ENCODE measurements at places on chromosomes 6 and 20.
A peak's percentile ranks its signal among the peaks of the same experiment; 100 is the strongest.

DNA sequence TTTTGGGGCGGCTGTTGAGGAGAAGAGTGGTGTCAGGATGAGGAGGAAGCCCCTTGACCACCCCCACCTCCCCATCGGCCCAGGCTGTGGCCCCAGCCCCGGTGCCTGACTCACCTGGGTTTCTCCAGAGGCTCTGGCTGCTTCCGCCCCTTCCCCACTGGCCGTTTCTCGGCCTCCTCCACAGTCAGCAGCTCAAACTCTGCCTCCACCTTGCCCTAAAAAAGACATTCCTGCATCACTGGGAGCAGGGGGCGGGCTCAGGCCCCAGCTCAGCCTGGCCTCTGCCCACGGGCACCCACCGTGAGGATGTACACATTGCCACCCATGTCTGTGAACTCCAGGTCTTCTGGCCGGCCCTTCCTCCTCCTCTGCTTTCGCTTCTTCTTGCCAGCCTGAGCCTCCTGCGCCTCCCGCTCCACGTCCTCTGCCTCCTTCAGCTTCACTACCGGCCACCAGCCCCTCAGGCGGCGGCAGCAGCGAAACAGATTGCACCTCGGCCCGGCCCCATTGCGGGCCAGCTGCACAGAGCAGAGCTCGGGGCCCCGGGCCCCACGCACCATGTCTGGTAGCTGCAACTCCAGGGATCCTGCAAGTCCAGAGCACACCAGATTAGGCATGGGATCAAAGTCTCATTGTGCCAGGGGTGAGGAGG, 17.3 kb downstream of the ERGIC3 start:
- no peak for DNase-seq

DNA sequence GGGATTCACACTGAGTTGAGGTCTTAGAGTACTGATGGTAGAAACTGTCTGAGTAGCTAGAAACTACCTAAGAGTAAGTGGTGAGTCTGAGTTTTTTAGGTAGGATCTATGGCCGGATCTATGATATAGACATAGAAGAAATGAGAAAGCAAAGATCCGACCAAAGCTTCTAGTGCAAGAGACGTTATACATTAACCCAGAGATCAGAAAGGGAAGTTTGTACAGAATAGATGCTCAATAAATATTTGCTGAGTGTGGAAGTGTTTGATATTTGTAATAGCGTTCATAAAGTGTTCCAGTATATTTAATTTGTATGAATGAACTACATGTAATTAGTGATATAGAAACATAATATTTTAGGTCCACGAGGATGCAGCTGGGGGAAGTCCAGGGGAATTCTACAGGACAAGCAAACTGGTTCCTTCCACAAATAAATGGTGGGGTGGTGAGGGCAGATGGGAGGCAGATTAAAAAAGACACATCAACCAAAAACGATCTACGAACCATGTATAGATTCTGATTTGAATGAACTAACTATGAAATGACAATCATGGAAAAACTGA, 31.9 kb upstream of the JARID2 start:
- no peak for DNase-seq

DNA sequence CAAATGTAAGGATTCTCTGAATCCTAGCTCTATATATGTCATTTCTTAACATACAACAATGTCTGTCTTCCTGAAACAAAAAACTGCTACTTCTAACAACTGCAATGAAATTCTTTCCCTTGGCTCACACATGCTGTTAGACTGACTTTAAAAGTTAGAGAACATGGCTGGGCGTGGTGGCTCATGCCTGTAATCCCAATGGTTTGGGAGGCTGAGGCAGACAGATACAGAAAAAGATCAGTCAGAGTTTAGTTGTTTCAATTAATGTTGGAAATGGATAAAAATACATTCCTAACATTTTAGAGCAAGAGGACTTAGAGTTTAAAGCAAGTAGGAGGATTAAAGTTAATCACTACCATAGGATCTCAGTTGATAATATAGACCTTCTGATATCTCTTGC, 28.7 kb upstream of the KIAA1586 start:
- no peak for DNase-seq

DNA sequence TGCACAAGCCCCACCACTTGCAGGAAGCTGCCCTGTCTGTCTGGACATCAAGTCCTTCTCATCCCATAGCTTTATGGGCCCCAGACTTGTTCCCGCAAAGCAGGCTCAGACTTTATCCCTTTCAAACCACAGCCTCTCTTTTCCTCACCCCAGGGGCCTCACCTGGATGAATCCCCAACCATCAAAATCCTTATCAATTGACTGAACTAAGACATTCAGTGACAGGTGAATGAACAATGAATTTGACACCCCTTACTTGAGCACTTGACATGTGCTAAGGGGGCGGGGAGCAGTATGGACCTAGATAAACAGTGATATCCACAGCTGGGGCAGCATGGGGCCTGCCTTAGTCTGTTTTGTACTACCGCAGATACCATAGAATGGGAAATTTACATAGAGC, 5.0 kb downstream of the RAB44 start:
- DNase-seq, result no peak

- DNase-seq, result no peak
Measured at GRCh38 chr6:130069485-130069884, 51.1 kb downstream of the L3MBTL3 start.

DNA sequence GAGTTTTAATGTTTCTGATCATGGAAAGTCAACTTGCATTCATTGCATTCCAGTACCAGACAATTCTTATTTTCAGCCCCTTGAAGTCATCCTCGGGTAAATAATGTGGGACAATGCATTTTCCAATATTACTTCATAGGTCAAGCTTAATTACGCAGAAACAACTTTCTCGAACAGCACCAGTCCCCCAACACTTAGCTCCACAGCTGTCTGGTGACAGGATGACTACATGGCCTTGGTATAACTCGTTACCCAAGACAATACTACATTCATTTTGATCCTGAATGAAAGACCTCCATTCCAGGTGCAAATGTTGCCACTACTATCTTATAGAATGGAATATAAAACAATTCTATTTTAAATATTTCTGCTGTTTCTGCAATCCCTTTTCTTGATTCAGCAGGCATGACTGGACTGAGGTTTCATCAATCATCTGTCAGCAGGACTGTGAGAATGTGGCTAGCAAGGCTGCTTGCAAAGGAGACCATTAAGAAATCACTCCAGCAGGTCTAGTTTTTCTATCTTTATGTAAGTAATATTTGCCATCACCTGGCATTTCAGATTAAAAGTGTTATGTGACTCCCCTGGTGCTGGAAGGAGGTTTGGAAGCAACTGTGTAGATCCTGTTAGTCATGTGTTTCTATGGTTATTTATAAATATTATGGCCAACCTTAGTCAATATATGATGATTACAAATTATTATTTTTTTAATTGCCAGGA, 147.9 kb downstream of the HAO1 start:
- no peak for DNase-seq

DNA sequence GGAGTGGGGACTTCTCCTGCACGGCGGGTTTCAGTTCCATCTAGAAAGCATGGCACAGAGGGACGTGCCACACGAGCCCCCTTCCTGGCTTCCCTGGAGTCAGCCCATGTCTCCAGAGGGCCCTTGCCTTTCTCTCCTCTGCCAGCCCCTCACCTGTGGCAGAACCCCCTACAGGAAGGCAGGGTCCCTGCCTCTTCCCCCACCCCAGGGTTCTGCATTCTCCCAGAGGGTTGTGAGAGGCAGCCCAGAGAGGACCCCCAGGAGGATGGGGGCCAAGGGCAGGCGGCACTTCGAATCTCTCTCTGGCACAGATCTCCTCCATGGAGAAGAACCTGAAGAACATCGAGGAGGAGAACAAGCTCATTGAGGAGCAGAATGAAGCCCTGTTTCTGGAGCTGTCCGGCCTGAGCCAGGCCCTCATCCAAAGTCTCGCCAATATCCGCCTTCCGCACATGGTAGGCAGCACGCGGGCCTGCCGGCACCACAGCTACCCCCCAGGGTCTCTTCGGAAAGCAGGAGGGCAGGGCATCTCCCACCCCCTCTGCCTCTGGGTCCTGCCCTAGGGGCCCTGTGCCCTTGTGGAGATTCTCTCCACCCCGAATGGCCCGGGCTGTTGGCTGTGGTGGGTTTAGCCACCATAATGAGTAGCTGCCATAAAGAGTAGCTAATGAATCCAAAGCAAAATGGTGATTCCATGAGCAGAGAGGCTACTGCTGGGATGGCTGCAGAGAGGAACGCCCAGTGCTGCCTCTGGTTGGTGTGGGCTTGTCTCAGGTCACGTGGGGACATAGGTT, 15.9 kb upstream of the PCMTD2 start:
- no peak for DNase-seq

GRCh38 chr6:2102316-2102883, 143.0 kb downstream of the GMDS start:
- no peak for DNase-seq

GRCh38 chr6:131565056-131565455, 8.0 kb upstream of the ARG1 start:
- DNase-seq, result no peak

DNA sequence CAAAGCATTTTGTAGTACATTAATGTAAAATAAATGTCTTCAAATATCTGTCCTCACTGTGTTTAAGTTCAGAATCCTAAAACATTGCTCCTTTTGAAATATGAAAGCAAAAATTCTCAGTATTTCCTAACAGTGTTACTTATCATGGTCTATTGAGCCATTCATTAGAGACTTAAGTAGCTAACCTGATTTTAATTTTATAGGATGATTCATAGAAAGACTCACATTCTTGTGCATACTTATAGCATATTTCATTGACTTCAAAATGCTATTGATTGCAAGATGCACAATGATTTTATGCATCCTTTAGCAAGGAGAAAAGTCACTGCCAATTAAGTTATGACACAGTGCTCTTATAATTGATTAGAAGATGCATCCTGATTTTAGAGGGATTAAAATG, 85.7 kb downstream of the HIVEP1 start:
- DNase-seq, result no peak

DNA sequence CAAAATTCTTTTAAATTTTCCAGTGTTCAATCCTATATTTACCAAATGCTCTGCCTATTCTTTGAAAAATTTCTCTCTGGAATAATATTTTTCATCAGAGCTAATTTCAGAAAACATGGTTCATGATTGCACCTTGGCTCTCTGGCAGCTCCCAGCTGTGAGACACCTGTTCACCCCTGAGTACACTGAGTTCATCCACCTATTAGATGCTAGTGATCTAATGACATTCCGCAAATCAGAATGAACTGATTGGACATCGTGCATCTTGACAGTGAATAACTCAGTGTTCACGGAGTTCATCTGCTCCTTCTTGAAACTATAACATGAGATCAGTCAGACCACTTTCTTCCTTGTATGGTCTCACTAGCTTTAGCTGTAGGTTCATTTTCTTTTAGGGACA, 3.9 kb upstream of the SHPRH start:
- DNase-seq, result no peak

- no peak for DNase-seq
Measured at GRCh38 chr20:3240776-3241363, 1.9 kb upstream of the SLC4A11 start.

- peak; percentile 61 for DNase-seq
Measured at GRCh38 chr6:162706232-162706631, 21.3 kb downstream of the PRKN start.

DNA sequence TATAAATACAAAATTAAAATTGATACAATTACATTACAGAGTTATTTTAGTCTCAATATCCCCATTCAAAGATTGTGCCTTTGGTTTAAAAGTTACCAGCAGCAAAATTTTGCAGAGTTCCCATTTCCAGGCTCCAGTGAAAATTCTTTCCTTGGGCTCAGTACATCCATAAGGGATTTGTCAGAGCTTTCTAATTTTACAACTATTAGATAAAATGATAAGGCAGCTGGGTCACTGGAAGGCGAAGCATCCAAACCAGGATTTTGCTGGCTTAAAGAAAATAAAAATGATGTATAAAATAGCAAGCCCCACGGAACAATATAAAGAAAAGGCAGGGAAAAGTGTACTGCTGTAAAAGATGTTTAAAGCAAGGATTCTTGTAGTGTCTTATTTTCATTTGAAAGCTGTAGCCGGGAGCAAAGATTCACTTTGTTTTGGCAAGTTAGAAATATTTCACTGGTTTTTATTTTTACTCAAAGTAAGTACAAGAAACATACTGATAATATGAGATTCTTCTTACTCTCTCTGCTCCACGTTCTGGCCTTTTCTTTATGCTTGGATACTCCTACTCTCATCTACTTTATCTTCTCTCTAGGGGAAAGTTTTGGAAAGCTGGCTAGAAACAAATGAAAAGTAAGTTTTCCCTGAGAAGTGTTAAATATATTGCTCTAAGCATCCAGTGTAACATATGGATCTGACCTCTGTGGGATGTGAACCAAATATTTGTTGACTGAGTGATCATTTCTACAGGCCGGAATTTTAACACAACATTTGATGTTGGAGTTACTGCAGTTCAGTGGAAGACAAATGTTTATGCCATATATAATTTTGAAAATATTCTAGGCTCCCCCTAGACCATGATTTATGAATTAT, 488.4 kb downstream of the PHF3 start:
- DNase-seq, result no peak

DNA sequence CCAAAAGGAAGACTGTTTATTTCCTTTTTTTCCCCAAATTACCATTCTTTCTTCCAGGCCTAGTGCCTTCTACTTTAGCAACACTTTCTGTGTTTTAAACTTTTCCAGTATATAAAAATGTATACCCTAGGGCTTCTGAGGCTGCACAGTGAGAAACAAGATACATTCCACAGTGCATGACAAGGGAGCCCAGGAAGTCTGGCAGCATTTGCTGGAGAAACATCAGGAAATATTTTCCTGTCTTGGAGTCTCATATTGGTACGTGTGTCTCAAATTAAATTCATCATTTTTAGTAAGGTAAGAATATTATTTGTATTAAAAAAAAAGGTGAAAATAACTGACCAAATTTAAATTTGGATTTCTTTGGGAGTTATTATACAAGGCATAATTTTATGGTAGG, 662.6 kb downstream of the RFPL4B start:
- DNase-seq, result no peak

- DNase-seq, result no peak
Measured at GRCh38 chr20:46883892-46884291, 10.8 kb upstream of the EYA2 start.

- DNase-seq, result no peak
Measured at GRCh38 chr6:21961226-21961625, 335.6 kb downstream of the PRL start.

DNA sequence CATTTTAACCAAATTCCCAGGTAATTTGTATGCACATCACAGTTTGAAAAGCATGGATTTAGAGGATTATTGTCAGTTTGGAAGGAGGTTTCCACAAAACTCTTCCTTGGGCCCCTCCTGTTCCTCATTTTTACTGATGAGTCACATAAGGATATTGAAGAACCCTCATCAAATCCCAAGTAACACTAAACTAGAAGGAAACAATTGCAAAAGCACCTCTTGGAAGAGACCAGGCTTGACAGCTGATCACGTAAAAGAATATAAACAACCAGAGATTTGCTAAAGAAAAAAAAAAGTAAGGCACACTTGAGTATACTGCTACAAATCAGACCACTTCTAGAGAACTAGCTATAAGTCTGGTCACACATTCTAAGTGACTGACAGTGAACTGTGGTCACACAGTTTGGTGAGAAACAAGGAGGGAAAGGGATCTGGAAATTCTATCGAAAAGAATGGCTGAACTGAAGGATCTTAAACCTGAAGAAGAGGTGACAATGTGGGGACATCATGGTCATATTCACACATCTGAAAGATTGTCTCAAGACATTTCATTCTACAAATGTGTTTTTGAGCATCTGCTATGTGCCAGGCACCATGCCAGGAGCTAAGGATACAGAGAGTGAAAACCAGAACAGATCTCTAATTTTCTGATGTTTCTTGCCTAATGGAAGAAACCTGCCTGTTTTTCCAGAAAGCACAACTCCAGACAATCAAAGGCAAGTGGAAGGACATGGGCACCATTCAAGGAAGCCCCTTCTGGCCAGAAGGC, 24.1 kb downstream of the ZHX3 start:
- DNase-seq, result no peak
